ENCODE measurements at places on chromosomes 11 and 22.

- DNase-seq = no peak
- H3K4me1 ChIP-seq = no peaks in the 10 kb centered on the region
- no peaks in the 10 kb centered on the region for H3K36me3 ChIP-seq
- no peak overlapping the region for H3K27ac ChIP-seq
- no peaks in the 10 kb centered on the region for H3K27me3 ChIP-seq
Measured at GRCh38 chr11:106233191-106233590, 155.7 kb downstream of the AASDHPPT start.

DNA sequence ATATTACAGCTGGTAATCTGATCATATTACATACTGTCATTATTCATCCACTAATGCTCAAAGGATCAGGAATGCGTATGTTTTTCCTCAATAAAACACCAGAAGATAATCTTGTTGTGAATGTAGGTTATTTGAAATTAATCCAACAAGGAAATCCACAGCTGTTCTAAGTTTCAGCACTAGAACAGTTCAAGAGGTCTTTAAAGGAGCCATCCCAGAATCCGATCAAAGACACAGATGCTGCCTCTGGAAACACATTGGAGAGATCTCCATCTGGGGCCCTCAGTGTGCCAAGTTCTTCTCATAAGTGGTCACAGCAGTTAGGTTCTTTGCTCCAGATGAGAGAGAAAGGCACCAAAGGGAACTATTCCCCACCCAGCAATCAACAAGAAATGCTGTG lies 1955.1 kb upstream of the RAG2 start:
- no peaks in the 10 kb centered on the region for H3K27me3 ChIP-seq
- DNase-seq = no peak
- no peaks in the 10 kb centered on the region for H3K36me3 ChIP-seq

GRCh38 chr11:85661972-85662664 lies 2.8 kb downstream of the CREBZF start:
- peaks cover 3% of the 10 kb centered on the region for H3K36me3 ChIP-seq
- no peak for DNase-seq
- H3K27ac ChIP-seq = peak overlapping the region; percentile 100
- H3K4me3 ChIP-seq = peak overlapping the region; percentile 56
- H3K27me3 ChIP-seq = no peaks in the 10 kb centered on the region
- peaks cover 34% of the 10 kb centered on the region for H3K4me1 ChIP-seq

- H3K4me3 ChIP-seq = no peak overlapping the region
- no peaks in the 10 kb centered on the region for H3K4me1 ChIP-seq
- peaks cover 20% of the 10 kb centered on the region for H3K27me3 ChIP-seq
- no peak for DNase-seq
- H3K36me3 ChIP-seq = peaks cover 2% of the 10 kb centered on the region
Measured at GRCh38 chr11:5534046-5534445, 14.3 kb downstream of the OR52H1 start.

DNA sequence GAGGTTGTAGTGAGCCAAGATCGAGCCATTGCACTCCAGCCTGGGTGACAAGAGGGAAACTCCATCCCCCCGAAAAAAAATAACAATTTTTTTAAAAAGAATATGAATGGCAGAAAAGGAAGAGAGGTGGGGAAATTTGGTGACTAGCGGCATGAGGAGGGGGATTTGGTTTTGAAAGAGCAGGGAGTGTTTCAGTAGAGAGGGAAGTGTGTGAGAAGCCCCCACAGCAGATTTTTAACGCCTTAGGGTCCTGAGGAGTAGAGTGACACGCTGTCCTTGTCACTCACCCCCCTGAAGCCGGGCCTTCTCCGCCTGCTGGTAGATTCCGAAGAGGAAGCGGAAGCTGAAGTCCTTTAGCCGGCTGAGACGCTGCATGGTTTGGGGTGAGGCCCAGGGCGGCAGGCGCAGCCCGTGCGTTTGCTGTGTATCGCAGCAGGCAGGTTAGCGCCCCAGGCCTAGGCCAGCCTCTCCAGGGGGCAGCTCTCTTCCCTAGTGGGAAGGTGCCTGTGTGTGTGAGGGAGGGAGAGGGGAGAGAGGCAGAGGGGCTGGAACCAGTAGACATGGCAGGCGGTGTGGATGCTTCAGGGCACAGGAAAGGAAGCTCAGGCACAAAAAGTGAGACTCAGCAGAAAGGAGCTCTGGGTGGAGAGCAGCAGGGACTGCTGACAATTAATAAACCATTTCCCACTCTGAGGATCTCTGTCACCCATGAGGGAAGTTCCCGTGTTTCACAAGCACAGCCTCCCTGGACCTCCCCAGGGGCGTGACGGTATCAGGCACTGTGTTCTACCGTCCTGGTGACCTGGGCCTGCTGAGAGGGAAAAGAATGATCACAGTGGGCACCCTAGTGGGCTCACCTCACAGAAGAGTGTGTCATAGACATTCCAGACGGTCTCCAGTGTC lies 3.9 kb downstream of the ACP2 start:
- DNase-seq = no peak
- H3K4me1 ChIP-seq = peaks cover 19% of the 10 kb centered on the region
- H3K4me3 ChIP-seq = no peak overlapping the region
- H3K27ac ChIP-seq = no peak overlapping the region

DNA sequence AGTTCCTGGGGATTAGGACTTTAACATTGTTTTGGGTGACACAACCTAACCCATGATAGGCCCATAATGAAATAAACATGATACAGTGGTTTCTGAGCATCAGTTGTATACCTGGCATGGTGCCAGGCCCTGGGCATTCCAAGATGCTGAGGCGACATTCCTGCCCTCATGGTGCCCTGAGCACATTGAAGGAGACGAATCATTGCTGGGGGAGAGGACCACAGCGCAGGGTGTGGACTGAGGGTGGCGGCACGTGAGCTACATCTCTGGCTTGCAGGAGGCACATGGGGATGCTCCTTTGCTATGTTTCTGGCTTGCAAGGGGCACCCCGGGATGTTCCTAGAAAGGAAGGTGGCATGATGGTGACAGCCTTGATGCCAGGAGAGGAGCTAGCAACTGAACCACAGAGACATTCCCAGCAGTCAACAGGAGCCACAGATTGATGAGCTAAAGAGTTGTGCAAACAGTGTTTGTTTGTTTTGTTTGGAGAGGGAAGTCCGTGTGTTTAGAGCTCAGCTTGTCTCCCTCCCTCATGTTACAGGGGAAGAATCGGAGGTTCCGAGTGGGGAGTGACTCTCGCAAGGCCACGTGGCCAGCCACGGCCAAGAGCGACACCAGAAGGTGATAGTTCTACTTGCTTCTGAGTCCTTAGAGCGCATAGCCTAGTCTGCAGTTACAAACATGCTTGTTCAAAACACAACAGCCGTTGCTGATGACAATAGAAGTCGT lies 106.4 kb downstream of the MIAT start:
- H3K4me1 ChIP-seq = peaks cover 8% of the 10 kb centered on the region
- no peak overlapping the region for H3K27ac ChIP-seq
- no peak overlapping the region for H3K4me3 ChIP-seq
- peaks cover 6% of the 10 kb centered on the region for H3K36me3 ChIP-seq
- H3K27me3 ChIP-seq = no peaks in the 10 kb centered on the region
- DNase-seq = no peak

- H3K36me3 ChIP-seq = peaks cover 2% of the 10 kb centered on the region
- DNase-seq = no peak
- H3K27ac ChIP-seq = peak overlapping the region; percentile 61
- H3K27me3 ChIP-seq = no peaks in the 10 kb centered on the region
- H3K4me3 ChIP-seq = no peak overlapping the region
Measured at GRCh38 chr22:23774922-23775436, 2.3 kb downstream of the MMP11 start.

- H3K4me3 ChIP-seq = no peak overlapping the region
- H3K27ac ChIP-seq = no peak overlapping the region
- no peaks in the 10 kb centered on the region for H3K36me3 ChIP-seq
- DNase-seq = no peak
- H3K4me1 ChIP-seq = no peaks in the 10 kb centered on the region
Measured at GRCh38 chr11:15622231-15622890, 507.6 kb downstream of the INSC start.

GRCh38 chr11:35736952-35737351 lies 74.4 kb downstream of the TRIM44 start:
- no peak for DNase-seq
- H3K27me3 ChIP-seq = no peaks in the 10 kb centered on the region
- H3K36me3 ChIP-seq = peaks cover 19% of the 10 kb centered on the region
- H3K4me1 ChIP-seq = peaks cover 29% of the 10 kb centered on the region
- H3K27ac ChIP-seq = no peak overlapping the region

DNA sequence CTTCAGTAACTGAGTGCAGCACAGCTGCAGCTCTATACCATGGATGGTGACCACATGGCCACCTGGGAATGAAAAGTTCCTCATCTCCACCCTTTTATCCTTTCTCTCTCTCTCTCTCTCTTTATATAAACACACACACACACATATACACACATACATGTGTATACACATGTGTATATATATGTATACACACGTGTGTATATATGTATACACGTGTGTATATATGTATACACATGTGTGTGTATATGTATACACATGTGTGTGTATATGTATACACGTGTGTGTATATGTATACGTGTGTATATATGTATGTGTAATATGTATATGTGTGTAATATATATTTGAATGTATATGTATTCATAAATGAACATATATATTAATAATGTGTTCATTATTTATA lies 18.8 kb upstream of the FAR1 start:
- H3K27ac ChIP-seq = no peak overlapping the region
- no peaks in the 10 kb centered on the region for H3K36me3 ChIP-seq
- no peak overlapping the region for H3K4me3 ChIP-seq
- no peaks in the 10 kb centered on the region for H3K4me1 ChIP-seq
- DNase-seq = no peak

DNA sequence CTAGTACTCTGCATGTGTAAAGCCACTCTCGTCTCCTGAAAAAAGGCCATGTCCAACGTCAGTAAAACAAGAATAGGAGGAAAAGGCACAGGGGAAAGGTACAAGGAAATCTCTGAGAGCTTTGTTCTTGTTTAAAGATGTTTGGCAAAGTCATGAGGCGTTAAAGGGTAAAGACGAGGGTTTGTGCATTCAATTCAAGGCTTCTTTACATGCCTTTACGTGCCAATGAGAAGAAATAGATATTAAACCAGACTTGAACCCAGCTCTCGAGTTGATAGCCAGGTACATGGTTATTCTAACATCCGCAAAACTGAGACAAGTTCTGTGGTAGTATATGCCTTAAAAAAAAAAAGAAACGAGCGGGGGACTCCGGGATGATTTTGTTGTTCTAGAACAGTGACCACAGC lies 704 bp upstream of the CFL1 start:
- no peak for DNase-seq
- peak overlapping the region; percentile 99 for H3K4me3 ChIP-seq
- peak overlapping the region; percentile 99 for H3K27ac ChIP-seq

- H3K4me3 ChIP-seq = no peak overlapping the region
- no peaks in the 10 kb centered on the region for H3K4me1 ChIP-seq
- no peak for DNase-seq
- H3K36me3 ChIP-seq = no peaks in the 10 kb centered on the region
- H3K27me3 ChIP-seq = peaks cover 25% of the 10 kb centered on the region
Measured at GRCh38 chr11:124474779-124475178, 29.3 kb upstream of the OR8B8 start.

DNA sequence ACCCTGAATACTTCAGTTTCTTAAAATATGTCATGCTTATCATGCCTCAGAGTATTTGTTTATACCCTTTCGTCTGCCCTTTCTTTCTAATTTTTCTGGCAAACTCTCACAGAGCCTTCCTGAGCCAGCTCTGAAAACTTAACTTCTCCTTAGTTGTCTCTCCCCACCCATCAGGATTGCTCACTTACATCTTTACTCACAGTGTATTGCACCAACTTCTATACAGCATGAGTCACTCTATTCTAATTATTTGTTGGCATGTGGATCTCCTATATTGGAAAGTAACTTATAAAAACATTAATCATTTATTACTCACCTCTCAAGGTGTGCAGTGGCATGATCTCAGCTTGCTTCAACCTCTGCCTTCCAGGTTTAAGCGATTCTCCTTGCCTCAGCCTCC lies 114.9 kb downstream of the FANCF start:
- H3K4me3 ChIP-seq = no peak overlapping the region
- H3K27ac ChIP-seq = no peak overlapping the region
- peaks cover 2% of the 10 kb centered on the region for H3K4me1 ChIP-seq
- DNase-seq = no peak
- H3K36me3 ChIP-seq = no peaks in the 10 kb centered on the region

GRCh38 chr22:38350444-38351359 lies 33.5 kb upstream of the CSNK1E start:
- H3K27me3 ChIP-seq = peaks cover 8% of the 10 kb centered on the region
- H3K4me1 ChIP-seq = peaks cover 7% of the 10 kb centered on the region
- DNase-seq = no peak
- no peak overlapping the region for H3K4me3 ChIP-seq
- H3K27ac ChIP-seq = peak overlapping the region; percentile 43

- H3K36me3 ChIP-seq = peaks cover 6% of the 10 kb centered on the region
- no peak overlapping the region for H3K4me3 ChIP-seq
- H3K4me1 ChIP-seq = peaks cover 13% of the 10 kb centered on the region
- no peak for DNase-seq
- H3K27ac ChIP-seq = peak overlapping the region; percentile 21
Measured at GRCh38 chr11:211295-211694, 3.8 kb downstream of the RIC8A start.

GRCh38 chr11:12213883-12214282 lies 103.5 kb downstream of the MICAL2 start:
- H3K36me3 ChIP-seq = peaks cover 13% of the 10 kb centered on the region
- no peak for DNase-seq
- peaks cover 15% of the 10 kb centered on the region for H3K4me1 ChIP-seq
- peak overlapping the region; percentile 39 for H3K4me3 ChIP-seq
- H3K27me3 ChIP-seq = no peaks in the 10 kb centered on the region
